ENCODE measurements at places on chromosomes 7 and 10. TPM values are rescaled to one million over a fixed set of nuclear protein-coding genes. Genes with fewer than 3 reads are reported as not detected.
A peak's percentile ranks its signal among the peaks of the same experiment; 100 is the strongest.

- DNase-seq = peak; percentile 76
Measured at GRCh38 chr10:102450374-102451104, 804 bp downstream of the C10orf95 start.

DNA sequence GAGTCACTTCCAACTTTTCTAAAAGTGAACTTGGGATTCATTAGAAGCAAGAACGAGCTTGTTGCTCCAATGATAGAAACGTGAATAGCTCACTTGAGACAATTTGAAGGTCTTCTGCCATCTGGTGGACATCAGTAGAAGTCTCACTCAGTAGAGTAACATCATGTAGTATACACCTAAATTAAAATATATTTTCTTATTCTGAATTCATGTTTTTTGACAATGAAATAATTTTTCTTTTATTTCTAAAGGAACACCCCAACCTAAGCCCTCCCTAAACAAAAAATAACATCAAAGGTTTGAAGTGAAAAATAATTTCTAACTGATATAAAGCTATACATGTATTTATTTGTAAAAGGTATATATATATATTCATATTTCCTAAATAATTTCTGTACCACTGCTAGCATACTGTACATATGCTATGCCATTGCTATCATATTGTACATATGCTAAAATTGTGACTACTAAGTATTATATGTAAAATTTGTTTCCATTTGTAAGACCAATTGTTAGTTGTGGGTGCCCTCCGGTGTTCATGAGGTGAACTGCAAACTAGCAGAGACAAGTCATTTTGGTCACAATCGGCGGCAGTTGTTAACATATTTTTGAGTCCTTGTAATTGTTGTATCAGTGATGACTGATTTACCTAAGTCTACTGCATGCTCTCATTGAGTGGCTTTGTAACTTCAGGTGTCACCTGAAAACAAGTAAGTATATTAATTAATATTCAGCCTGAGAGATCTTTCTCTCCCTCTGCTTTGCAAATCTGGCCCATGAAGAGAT, 121.9 kb downstream of the PTPRZ1 start:
- DNase-seq = peak; percentile 53

The LLCFC1 gene
- polyA plus RNA-seq = 1.4 TPM

The PRKG1 gene
- 16.4 TPM for polyA plus RNA-seq
